ENCODE measurements at places on chromosomes 13 and 19.

DNA sequence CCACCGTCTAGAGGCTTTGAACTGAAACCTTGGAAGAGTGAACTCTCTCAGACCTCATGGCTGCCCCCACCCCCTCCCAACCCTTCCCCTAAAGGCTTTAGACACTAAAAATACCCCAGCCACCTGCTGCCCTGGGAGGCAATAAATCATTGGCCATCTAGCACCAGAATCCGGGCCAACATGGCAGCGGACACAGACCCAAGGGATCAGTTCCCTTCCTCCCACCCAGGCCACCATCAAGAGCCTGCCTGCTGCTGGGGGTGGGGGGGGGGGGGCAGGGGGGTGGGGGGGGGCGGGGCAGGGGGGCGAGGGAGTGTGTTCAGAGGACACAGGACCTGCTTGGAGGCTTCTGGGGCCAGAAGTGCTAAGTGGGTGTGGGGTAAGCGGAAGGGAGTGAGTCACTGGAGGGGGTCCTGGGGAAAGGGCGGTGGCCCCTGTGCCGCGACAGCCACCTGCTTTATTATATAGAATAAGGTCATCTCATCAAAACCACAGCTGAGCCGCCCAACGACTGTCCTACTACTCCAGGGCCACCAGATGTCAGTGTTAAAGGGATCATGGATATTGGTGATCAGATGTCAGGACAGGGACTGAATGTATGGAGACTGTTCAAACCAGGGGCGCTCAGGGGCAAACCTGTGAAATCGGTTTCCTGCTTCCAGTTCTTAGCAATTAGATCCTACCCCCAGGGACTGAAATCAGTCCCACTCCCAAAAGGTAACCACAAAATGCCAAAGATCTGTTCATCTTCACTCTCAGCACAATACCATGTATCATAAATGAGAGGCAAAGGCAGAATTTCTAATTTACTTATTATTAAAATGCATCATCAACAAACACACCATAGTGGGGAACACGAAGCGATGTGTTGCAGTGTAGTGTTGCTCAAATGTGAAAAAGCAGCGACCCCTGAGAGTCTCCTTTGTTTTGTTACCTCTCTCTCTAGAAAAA lies 24.3 kb downstream of the ARL11 start:
- no peak for DNase-seq

GRCh38 chr13:110250258-110250891 lies 56.6 kb downstream of the COL4A1 start:
- no peak for DNase-seq

GRCh38 chr19:8138201-8138600 lies 11.2 kb downstream of the FBN3 start:
- DNase-seq: no peak

DNA sequence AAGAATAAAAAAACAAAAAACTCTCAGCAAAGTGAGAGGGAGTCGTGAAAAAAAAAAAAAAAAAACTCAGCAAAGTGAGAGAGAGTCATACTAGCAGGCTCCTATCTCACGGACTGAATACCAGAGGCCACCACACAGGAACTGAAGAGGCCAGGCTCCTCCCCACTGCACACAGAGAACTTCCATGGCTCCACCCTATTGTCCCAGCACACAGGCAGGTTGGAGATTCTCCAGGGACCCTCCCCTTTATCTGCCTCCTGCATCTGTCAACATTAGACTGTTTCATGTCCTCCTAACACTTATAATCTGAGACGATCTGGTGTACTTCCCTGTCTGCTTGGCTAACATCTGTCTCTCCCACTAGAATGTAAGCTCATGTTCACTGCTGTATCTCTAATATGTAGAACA lies 37.0 kb upstream of the FARP1 start:
- DNase-seq: no peak
